IMR-90 (cell line): ENCODE measurements at places on chromosomes 3 and 15. TPM values are rescaled to one million over a fixed set of nuclear protein-coding genes. Genes with fewer than 3 reads are reported as not detected.

ITIH1 gene
- polyA plus RNA-seq: not detected in 2 replicates

- H3K4me3 ChIP-seq: no peak overlapping the region
Measured at GRCh38 chr15:22908830-22909229, 70.4 kb downstream of the NIPA2 start.

DNA sequence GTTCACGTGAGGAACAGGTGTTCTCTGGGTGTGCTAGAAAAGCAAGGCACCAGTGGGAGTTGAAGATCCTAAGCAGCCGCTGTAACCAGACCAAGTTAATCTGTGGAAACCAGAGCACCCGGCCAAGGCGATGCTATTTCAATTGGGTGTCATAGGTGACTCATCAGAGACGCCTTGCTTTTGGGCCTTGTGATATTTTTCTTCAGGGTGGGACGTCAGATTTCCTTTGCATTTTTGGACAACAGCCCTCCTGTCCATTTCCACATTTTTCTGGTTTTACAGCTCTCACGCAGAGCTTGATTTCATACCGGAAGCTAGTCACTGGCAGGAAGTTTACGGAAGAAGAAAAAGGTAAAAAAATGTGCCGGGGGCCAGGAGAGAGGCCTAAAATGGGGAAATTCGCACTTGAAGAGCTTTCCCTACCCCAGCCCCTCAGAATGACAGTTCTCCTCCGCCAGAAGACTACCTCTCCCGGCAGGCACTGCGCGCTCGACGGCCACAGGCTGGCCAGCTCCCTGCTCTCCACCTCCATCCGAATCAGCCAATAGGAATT is 471 bp upstream of the KBTBD8 start:
- peak overlapping the region; percentile 25 for H3K4me3 ChIP-seq
- DNase-seq: peak; percentile 76
- H3K4me1 ChIP-seq: no peaks in the 10 kb centered on the region

GRCh38 chr3:46200211-46200610 is 7.9 kb downstream of the CCR1 start:
- H3K4me3 ChIP-seq: no peak overlapping the region
- DNase-seq: no peak
- H3K27ac ChIP-seq: no peak overlapping the region
- H3K27me3 ChIP-seq: peaks cover 26% of the 10 kb centered on the region
- H3K36me3 ChIP-seq: no peaks in the 10 kb centered on the region

CISH gene
- polyA plus RNA-seq: 4.0 and 4.6 TPM in 2 replicates

DNA sequence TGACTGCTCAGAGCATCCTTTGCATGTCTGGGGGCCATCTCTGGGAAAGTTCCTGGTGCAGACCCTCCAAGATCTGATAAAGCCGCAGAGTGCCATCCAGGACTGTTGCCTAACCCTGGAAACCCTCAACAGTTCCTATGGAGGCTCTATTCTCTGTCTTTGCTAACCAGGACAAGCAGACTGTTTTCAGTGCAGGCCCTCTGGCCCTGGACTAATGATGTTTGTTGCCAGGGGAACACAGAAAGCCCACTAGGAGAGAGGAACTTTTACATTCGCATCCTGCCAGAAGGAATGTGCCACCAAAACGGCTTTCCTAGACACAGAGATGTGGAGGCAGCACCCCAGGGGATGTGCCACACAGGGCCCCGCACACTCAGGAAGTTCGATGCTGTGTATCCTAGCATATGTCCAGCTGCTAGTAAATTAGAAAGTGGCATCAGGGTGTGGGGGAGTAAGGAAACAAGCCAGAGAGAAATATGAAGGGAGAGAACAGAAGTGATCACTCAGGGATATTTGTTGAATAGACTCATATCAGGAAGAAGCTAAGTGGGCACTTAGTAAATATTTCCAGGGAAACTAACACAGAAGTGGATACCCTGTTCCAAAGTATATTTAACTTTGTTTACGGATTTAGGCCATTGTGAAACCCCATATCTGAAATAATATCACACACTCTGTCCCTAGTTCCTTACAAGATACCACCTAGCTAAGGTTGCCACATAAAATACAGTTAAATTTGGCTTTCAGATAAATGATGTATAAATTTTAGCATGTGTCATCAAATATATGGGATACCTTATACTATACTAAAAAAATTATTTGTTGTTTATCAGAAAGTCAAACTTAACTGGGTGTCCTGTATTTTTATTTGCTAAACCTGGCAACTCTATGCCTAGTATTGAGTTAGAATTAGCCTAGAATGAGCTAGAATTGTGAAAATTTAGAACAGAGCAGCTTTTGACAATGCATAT is 29.9 kb upstream of the TMOD3 start:
- peaks cover 4% of the 10 kb centered on the region; the same call in 1 of the 2 replicates for H3K4me1 ChIP-seq
- no peaks in the 10 kb centered on the region for H3K27me3 ChIP-seq
- no peak overlapping the region for H3K4me3 ChIP-seq
- no peak for DNase-seq
- peaks cover 3% of the 10 kb centered on the region for H3K36me3 ChIP-seq
